H9 (cell line): ENCODE measurements at places on chromosomes 1 and 21. TPM values are rescaled to one million over a fixed set of nuclear protein-coding genes. Genes with fewer than 3 reads are reported as not detected.

GRCh38 chr1:202068596-202068995 is 54.1 kb upstream of the GPR37L1 start:
- DNase-seq = no peak

The DDOST gene
- total RNA-seq = 255 and 269 TPM in 2 replicates

The DCST1 gene
- total RNA-seq = not detected in 2 replicates

DNA sequence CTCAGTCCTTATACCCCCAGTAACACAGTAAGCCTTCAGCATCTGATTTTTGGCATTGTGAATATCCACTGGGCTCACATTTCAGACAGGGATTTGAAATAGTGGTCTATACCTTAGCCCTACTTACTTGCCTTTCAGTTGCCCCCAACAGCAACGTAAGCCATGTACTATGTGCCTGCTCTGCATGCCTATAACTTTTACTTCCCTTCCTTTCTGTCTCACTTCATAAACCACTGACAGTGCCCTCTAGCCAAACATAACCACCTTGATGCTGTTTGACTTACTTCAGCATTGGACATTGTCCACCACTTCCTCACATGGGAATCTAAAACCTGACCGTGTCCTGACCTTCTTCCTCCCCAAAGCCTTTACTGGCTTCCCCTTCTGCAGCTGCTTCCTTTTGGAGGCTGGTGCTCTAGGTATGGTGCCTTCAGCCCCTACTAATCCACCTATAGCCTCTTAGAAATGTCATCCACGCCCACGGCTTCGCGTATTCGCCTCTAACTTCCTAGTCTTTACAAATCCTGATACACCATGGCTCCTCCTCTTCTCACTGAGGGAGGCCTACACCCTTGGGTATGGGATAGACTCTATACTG is 3.6 kb upstream of the ZNF672 start:
- DNase-seq = no peak

The ZNF593OS gene
- not detected in 2 replicates for total RNA-seq

The PLXNA2 gene
- total RNA-seq = 0.57 and 0.64 TPM in 2 replicates

The UCK2 gene
- 74.8 and 77.9 TPM in 2 replicates for total RNA-seq

DNA sequence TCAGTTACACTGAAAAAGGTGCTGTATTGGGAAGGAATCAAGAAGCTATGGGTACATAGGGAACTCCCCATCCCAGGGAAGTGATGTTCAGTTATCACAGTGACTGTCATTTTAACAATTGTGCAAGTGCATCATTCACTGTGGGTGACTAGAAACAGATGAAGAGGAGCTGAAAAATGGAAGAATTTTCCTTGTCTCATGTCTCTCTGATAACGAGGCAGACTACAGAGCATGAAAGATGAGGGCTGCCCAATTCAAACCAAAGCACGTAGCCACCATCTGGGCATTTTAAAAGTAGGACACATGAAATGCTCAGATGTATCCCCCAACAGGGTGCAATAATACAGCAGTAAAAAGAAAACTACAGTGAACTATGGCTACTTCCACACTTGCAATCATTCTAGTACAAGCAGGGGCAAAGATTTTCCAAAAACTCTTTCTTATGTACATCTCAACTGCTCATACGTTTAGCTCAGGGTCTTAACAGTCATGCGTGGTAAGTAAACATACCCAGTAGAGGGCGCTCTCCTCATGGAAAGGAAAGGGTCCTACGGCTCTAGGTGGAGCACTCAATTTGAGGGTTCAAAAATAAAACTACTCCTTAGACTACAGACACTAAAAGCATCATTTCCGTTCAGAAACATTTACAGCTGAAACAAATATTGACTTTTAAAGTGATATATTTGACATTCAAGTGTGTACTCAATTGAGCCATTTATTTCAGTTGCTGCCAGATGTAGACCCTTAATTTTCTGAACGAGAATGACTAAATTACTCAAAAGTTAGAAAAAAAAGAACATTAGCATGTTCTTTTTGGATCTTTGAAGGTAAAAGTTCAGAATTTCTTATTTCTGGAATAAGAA is 143.2 kb downstream of the KCTD3 start:
- peak; percentile 59 for DNase-seq

The FAM3B gene
- 4.0 and 5.0 TPM in 2 replicates for total RNA-seq

DNA sequence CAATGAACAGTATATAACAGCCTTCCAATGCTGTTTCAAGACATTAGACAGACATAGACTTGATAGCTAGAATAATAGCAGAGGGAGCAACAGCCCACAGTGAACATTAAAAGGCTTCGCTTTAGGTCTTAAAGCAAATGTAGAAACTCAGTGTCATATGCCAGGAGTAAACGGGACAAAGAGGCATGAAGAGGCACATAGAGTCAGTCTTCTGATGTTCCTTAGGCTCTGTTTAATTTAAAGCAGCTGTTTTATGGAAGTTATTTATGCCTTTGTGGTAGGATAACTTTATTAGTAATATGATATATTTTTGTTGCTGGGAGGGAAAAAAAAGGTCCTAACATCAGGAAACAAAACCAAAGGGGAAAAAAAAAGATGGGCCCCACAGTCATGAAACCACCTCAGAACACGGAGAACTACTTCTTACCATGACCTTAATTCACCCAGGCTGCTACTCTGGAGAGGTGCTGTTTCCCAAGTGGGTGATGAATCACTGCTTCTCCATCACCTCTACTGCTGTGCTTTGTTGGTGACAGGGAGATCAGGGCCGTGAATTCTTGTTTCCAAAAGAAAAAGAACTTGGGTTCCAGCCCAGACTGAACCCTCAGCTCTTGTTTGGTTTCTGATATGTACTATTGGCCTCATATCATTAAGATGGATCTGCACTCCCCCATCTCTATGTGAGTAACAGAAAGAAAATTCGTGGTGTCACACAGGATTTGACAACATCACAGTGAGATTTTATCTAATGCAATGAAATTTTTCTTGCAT is 616.9 kb downstream of the KIF26B start:
- no peak for DNase-seq

DNA sequence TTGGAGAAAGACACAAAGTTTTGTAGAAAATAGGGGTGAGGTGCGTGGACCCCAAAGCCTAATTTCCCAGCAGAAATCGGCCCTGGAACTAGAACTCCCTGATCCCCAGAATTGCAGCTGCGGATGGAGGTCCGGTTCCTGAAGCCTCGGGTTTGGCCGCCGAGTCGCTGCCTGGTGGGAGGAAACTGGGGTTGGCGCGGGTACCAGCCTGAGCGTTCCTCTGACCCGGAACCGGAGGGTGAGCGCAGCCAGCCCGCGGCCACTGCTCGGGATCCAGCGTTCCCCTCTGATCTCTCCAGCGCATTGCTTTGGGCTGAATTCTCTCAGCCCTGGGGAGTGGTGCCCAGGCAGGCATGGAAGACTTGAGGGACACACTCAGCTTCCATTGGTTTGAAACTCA is 1.6 kb downstream of the ST6GALNAC5 start:
- peak; percentile 56 for DNase-seq

The TP73 gene
- 4.7 and 4.9 TPM in 2 replicates for total RNA-seq

DNA sequence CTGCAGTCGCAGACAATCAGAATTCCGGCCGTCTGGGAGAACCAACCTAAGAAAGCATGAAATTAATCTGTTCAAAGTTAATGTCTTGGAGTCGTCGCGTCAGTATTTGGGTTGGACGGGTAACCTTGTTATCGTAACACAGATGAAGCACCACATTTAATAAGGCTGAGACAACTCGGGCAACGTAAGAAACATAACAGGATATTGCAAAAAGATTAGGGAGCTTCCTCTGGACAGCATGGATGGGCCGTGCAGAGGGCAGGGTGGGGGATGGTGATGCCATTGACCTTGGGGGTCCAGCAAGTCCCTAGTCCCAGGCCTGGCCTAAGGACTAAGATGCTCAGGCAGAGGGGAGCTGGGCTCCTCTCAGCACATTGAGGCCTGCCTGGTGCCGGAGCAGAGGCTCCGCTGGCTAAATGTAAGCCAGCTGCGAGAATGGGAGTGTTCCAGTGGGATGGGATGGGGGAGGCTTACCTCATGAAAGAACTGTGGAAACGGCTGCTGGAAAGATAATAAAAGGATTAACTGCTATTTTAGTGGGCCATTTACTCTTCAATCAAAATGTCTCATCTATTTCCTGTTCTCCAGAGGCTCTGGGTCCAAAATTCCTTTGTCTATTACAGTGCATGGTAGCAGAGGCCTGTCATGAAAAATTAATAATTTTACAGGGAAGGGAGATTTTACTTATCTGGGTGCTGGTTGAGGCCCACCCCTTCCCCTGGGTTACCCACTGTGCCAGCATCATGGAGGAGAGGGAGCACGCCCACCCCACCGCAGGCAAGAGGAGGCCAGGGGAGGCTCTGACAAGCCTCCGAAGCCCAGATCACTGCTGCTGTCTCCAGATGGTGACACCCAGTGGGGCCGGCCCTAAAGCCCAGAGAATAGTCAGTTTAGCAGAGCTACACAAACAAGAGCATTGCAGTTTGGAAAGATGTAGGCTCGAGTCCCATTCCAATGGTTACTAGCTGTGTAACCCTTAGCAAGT is 131.6 kb downstream of the DMRTB1 start:
- DNase-seq = no peak

DNA sequence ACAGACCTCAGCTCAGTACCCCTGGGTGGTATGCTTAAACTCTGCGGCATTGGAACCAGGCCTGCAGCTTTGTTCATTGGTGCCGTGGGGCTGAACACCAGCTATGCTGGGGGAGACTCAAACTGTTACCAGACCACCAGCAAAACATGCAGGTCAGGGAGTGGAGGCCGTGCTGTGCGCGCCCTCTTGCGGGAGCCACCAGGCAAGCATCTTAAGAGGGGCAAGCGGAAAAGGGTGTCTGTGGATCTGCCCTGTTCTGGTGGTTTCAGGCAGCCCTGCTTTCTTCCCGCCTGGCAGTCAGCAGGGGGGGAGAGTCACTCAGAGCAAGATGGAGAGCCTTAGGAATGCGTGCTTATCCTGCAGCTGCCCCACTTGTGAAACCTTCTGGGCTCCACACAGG is 276.9 kb upstream of the ZRANB2 start:
- DNase-seq = peak; percentile 83

The CD53 gene
- total RNA-seq = 0.15 and 0.31 TPM in 2 replicates

- DNase-seq = no peak
These were observed 58.0 kb upstream of the ABCA4 start for GRCh38 chr1:94178901-94179300.
